Activated B cell treated with CpG ODN at 0.5 μM for 24 hours (primary cell): ENCODE measurements at places on chromosomes 5 and 9.

- DNase-seq = no peak
These were observed 25.8 kb downstream of the ADAMTSL2 start for GRCh38 chr9:133560311-133560710.

DNA sequence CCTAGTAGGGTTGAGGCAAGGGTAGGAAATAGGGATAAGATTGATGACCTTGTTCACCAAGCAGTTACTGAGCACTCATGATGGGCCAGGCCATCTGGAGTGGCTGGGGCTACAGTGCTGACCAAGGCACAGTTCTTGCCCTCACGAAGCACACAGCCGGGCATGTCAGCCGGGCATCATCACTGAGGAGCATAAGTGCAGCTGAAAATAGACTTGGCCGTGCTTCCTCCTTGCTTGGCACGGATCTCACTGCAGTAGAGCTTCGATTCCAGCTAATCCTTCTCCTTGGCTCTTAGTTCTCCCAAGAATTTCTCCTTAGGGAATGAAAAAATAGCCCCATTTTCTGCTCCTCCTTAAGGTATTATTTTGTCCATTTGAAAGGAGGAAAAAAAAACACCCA, 116.6 kb downstream of the NMUR2 start:
- no peak for DNase-seq

- DNase-seq = no peak
These were observed 78.9 kb upstream of the RPS23 start for GRCh38 chr5:82356808-82357671.

DNA sequence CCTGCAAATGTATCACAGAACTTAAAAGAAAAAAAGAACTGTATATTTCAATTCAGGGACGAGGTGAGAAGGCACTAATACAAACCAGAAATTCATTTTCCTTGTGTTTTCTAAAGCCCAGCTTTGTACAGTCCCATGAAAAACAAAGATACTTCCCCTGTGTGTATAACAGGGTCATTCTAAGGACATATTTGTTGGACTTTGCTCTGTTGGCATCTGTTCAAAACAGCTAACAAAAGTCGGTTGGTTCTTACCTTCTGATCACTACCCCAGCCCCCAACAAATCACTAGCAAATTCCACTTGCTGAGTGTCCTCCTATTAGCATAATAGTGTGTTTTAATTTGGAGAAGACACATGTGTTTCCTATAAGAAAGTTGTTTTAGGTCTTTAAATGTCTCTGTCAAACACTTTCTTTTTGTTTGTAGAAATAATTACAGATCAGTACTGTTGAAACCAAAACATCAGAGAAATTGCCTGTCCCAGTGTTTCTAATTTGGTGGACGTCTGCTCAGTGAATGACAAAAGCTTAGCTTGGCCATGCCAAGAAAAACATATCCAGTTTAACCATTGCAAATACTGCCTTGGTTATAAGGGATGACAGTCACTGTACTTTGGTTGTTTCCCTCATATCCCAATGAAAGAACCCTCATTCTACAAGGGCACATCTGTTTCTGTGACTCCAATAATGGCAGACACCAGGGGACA, 480.5 kb downstream of the EBF1 start:
- no peak for DNase-seq

GRCh38 chr5:132776131-132776937, 705 bp downstream of the SEPTIN8 start:
- peak; percentile 31 for DNase-seq

- DNase-seq = no peak
These were observed 30.0 kb upstream of the GSN start for GRCh38 chr9:121237916-121238315.

DNA sequence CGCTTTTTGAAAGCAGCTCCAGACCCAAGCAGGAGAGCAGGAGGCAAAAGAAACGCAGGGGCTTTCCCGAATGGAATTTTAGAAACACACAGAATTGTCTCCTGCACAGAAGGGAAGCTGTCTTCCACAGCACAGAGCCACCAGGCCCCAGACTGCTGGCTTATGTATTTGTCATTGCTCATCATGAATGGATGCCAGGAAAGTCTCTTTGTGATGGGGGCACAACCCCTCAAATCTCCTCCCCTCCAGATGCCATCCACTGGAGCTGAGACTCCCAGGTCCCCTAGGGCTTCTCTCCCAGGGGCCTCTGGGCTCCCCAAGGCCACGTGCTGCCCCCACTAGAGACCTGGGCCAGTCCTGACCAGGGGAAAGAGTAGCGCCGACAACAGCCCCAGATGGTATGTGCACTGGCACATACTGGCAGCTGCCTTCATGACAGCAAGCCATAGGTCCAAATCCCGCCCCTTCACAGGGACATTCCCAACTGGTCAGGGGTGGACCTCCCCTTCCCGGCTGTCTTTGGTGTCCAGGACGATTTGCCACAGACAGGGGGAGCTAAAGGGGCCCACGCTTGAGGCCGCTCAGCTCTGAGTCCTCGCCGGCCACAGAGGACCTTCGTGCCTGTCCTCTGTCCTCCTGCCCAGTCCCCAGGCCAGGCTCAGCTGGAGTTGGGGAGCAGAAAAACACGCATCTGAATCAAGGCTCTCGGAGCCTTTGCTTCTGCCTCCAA, 127.8 kb downstream of the KCNIP1 start:
- DNase-seq = no peak
